Naive thymus-derived CD4-positive, alpha-beta T cell (primary cell): ENCODE measurements at places on chromosomes 1 and 21.
A peak's percentile ranks its signal among the peaks of the same experiment; 100 is the strongest.

- no peak for DNase-seq
Observed at GRCh38 chr1:82321794-82322193, 521.1 kb downstream of the ADGRL2 start.

- no peak for DNase-seq
Observed at GRCh38 chr1:82901118-82901517, 1097.8 kb downstream of the TTLL7 start.

DNA sequence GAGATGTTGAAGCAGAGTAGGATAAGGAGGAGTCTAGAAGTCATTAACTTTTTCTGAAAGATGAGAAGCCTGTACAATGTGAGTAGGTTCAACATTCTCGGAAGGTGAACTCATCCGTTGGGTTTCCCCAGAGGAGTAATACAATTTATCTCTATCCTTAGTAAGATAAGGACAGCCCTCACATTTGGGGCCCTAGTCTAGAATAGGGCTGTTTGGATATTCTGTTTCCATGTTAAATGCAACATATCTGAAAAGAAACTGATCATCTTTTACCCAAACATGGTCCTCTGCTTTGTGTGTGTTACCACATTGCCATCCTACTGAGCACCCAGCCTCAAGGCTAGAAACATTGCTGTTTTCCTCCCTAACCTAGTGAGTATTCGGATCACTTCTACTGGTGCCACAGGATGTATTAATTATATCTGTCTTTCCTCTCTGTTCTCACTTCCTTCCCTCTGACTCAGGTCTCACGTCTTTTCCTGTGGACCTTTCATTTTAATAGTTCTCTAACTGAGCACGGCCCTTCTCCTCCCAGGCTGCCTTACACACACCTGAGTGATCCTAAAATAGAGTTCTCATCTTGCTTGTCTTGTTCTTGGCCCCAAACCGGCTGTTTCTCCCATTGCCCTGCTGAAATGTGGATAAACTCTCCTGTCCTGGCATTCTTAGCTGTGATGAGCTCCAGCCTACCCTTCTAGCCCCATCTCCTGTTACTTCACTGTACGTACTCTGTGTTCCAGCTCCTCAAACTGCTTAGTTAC is 91.7 kb downstream of the CDC14A start:
- peak; percentile 42 for DNase-seq

- no peak for DNase-seq
Observed at GRCh38 chr21:36909901-36910561, 56.4 kb downstream of the HLCS start.

- no peak for DNase-seq
Observed at GRCh38 chr1:204579681-204580080, 63.5 kb downstream of the MDM4 start.

DNA sequence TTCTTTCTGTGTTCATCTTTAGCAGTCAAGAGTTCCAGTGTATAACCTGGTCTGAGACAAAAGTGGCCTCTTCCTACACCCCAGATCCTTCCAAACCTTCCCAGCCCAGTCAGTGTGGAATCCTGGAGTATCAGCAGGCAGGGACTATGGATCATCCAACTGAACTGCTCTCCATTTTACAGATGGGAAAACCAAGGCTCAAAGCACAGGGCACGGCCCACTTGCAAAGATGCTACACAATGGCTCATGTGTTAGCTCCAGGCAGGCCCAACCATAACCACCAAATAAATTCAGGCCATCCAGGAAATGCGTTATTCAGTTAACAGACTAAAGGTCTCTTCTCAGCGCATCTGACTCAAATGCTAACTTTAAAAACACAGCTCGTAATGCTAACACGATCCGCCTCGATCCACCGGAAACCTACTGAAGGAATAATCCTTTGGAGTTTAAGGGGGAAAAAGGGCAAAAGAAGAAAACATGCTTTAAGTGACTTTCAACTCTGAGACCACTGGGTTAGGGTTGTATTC is 7.1 kb downstream of the GLIS1 start:
- no peak for DNase-seq

DNA sequence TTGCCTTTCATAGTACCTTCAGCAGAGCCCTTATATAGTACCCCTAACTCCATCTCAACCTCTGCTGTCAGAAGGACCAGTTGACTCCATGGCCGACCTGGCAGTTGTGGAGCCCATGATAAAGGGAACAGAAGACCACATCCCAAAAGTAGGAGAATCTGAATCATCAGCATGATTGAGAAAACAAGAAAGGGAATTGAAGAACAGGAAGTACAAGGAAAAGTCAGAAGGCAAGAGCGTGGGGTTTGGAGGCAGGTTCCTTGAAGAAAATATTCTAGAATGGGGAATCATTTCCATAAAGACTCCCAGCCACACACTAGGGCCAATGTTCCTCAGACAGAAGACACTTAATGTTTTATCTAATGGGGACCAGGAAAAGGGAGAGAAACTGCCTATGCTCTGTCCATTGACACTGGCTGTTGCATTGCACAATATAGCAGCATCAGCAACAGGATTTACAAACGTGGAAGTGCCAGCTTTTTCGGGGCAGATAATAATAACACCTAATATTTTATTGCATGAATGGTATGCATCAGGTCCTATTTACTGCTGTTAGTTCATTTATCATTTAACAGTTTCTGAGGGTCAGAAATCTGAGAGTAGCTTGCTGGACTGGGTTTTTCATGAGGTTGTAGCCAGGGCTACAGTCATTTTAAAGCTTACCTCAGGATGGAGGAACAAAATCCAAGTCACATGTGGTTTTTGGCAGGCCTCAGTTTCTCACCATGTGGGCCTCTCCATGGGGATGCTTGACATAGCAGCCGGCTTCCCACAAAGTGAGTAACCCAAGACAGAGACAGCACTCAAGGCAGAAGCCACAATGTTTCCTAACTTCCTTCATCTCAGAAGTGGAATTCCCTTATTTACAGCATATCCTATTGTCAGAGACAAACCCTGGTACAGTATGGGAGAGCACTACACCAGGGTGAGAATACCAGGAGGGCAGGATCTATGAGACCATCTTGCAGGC is 483.4 kb downstream of the PLPP3 start:
- DNase-seq: no peak

DNA sequence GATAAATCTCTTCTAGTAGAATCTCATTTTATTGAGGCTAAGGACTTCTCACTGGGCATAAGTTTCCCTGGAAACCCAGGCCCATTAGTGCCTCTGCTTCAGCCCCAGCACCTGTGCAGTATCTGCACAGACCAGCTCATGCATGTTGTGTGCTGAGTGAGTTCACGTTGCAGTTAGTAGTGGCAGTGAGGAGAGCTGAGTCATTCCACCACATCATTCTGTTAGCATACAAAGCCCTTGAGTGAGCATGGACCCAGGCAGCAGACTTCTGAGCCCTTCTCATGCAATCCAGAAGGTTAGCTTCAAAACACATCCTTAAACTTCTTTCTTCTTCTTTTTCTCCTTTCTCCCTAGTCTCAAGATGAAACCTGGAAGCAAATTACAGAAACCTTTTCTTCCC is 45.8 kb upstream of the NTPCR start:
- no peak for DNase-seq
